ENCODE measurements at places on chromosomes 1 and 21. TPM values are rescaled to one million over a fixed set of nuclear protein-coding genes. Genes with fewer than 3 reads are reported as not detected.

RPTN gene
- total RNA-seq: not detected

ZYG11A gene
- total RNA-seq: 0.18 TPM

OR2T11 gene
- total RNA-seq: not detected

EFNA3 gene
- total RNA-seq: not detected

RGS2 gene
- 150 TPM for total RNA-seq
